CMK (cell line): ENCODE measurements at places on chromosomes 7 and 10.

DNA sequence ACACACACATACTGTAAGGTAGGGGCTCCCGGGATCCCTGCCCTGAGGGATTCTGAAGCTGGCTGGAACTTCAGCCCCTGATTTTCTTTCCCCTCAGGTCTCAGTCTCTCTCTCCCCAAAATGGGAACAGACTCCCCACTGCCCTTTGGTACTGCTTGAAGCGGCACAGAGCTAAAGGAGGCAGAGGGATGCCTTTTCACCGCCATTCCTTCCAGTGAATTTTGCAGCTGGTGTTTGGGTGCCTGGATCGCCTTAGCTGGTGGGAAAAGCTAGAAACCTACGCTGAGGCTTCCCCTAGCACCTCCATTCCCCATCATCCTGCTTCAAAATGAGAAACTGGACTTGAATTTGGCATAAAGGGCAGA is 2.7 kb upstream of the CUEDC2 start:
- no peak for DNase-seq

DNA sequence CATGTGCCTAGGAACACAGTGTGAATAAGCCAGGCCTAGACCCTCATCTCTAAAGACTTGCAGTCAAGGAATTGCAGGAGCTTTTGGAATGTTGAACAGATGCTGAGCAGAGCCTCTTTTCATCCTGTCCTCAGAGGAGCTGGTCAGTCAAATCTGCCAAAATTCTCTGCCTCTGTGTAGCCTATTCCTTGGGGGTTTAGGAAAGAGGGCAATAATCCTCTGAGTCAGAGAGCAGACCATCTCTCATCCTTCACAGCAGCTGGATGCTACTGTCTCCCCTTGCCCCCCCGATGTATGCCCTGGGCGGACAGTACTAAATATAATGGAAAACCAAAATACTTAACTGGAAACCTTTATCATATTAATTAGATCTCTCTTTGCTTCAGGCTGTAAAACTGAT is 52.6 kb downstream of the BICC1 start:
- no peak for DNase-seq

- no peak for DNase-seq
These were observed 67.2 kb downstream of the VOPP1 start for GRCh38 chr7:55504967-55505658.

DNA sequence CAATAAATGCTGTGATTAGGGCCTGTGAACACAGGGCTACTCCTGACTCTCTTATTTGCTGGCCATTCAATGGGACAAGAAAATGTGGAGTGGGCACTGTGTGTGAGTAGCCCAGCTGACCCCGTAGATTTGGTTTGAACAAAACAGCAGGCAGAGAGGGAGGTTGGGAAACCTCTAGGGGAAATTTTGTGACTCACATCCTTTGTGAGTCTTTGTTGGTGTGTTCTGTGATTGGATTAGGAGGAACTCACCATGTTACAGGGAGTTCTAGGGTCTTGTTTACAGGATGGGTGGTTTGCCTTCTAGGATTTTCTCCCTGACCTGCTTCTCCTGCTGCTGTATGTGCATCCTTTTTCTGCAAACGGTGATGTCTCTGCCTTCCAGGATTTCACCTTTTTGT is 128.3 kb upstream of the MKI67 start:
- no peak for DNase-seq

- DNase-seq: no peak
These were observed 7.9 kb upstream of the NSUN5 start for GRCh38 chr7:73316521-73316920.

GRCh38 chr7:28409716-28410627 is 2.3 kb upstream of the CREB5 start:
- DNase-seq: no peak
